MCF 10A (cell line): ENCODE measurements at places on chromosomes 7 and 10.

GRCh38 chr10:23096802-23097549 lies 1.6 kb downstream of the MSRB2 start:
- DNase-seq, result peak; percentile 76

- DNase-seq, result no peak
Measured at GRCh38 chr10:66811211-66811610, 114.6 kb upstream of the LRRTM3 start.

GRCh38 chr7:144474800-144475615 lies 71.5 kb upstream of the NOBOX start:
- DNase-seq, result no peak

GRCh38 chr10:70626056-70626455 lies 23.5 kb upstream of the PRF1 start:
- DNase-seq, result no peak

- no peak for DNase-seq
Measured at GRCh38 chr10:86265895-86266259, 100.7 kb downstream of the GRID1 start.

DNA sequence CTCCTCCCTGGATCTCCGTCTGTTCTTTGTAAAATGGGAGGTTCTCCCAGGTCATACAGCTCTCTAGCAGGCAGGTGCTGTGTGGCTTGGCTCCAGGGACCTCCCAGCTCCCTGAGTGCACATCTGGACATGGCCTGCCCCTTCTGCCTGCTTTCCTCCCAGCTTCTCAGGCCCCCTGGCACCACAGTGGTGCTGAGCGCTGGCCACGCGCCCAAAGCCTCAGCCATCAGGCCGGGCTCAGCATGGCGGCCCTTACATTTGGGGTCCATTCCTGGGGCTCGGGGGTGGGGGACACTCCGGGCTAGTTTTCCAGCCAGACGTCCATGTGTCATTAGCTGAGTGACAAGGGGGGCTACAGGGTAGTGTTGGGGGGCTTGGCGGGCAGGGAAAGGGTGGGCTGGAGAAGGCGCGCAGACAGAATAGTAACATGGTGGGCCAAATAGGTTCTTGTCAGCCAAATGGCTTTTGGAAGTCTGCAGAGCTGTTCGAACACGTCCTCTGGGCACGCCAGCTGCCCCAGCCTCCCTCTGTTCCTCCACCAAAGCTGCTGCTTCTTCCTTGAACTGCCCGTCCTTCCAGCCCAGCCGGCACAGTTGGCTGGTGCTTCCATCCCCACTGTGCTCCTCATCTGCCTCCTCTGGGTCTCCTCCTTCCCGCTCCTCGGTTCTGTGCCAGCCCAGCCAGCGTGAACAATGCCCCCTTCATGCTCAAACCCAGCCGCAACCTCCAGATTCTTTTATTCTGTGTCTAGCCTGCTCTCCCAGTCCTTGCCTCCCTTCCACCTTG lies 65.9 kb downstream of the GOLGA7B start:
- DNase-seq, result no peak

- DNase-seq, result no peak
Measured at GRCh38 chr7:133009426-133010252, 72.3 kb downstream of the CHCHD3 start.

DNA sequence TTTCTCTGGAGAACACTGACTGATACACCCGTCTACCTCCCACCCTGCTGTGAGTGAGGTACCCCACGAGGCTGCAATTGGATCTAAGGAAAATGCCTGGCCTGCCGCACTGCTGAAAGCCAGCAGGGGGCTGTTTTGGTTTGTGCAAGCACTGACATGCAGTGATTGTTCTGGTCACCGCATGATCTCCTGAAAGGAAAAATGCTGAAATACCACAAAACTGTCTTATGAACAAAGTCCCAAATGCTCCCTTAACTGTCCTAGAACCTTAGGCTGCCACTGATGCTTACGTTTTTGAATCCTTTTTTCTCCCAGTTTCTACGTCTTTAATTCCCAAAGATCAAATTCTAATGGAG lies 132.7 kb downstream of the JCAD start:
- DNase-seq, result peak; percentile 71

DNA sequence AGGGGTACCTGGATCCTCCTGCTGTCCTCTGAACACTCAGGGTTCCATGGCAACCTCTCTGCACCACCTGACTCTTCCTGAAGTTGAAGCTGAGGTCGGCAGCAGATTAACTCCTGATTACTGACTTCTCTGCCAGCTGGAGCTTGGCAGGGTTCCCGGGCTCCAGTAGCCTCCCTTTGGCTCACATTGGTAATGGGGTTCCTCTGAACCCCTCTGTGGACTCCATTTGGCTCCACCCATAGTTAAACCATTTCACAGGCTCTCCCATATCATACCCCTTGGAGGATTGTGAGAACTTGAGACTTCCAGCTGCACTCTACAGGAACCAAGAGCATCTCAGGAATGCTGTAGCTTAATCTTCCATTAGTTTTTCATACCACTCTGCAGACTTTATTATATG lies 292.5 kb downstream of the HDAC9 start:
- no peak for DNase-seq

DNA sequence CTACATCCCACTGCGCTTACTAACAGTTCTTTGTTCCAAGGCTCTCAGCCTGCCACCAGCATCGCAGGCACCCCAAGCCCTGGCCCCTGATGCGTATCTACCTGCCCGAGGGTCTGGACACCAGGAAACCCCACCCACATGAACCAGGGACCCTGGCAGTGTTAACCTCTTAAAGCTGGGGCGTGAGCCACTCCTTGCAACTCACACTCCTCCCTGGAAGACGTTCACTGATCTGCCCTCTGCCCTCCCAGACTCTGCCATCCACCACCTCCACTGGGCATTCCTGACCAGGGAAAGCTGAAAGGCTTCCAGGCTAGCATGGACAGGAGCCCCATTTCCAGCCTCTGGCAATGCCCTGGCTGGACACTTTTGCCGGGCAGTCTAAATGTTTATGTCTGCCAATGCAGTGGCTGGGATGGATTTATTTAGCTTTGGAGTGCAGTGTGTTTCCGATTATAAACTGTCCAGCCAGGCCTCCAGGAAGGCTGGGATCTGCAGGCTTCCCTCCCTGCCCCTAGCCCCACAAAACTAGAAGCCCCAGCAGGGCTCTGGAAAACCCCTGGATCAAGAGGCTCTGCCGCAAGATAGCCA lies 117.5 kb downstream of the NEURL1 start:
- DNase-seq, result no peak

DNA sequence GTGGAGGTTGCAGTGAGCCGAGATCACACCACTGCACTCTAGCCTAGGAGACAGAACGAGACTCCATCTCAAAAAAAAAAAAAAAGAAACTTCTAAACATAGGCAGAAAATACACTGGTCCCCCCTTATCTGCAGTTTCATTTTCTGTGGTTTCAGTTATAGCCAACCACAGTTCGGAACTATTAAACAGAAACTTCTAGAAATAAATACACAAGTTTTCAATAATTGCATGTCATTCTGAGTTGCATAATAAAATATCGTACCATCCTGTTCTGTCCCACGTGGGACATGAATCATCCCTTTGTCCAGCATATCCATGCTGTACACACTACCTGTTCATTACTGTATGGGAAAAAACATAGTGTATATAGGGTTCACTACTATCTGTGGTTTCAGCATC lies 8.0 kb downstream of the XRCC2 start:
- peak; percentile 47 for DNase-seq

DNA sequence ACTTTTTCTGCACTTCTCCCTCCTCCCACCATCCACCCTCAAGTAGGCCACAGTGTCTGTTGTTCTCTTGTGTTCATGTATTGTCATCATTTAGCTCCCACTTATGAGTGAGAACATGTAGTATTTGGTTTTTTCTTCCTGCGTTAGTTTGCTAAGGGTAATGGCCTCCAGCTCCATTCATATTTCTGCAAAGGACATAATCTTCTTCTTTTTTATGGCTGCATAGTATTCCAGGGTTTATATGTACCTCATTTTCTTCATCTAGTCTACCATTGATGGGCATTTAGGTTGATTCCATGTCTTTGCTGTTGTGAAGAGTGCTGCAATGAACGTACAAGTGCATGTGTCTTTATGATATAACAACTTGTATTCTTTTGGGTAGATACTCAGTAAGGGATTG lies 230.4 kb downstream of the ARL4A start:
- DNase-seq, result no peak

- DNase-seq, result no peak
Measured at GRCh38 chr10:102714621-102715455, at the start of gene SFXN2. TSS of gene SFXN2 (plus strand) at chr10:102714636. CDS start at chr10:102726637, 12,001 bp downstream.

DNA sequence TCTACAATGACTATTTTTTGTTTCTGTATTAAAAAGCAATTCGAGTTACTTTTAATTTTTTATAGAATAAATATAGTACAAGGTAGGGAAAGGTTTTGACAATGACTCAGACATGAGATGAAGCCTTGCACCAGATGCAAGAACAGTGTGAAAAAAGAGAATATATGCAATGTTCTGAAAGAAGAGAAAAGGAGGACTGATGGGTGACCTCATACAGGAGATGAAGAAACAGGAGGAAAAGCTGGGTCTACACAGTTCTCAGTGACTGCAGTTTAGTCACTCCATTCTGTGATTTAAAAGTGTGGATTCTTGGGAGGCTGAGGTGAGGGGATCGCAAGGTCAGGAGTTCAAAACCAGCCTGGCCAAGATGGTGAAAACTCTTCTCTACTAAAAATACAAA lies 38.3 kb upstream of the YAE1 start:
- DNase-seq, result no peak

GRCh38 chr7:134528749-134529148 lies 1.4 kb downstream of the AKR1B10 start:
- DNase-seq, result no peak

DNA sequence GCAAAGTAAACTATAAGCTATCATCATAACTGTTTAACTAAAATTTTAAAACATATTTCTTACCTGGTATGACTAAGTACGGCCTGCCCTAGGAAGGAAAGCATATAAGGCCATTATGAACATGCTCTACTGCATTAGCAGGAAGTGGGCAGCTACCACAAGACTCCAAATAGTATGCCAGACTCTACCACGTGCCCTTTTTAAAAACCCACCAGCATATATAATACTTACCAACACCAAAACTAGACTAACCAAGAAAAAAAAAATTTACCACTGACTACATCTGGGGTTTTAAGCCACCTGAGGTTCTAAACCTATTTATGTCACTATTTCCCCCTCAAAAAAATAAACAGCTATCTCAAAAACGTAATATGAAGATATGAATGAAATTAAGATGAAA lies 30.1 kb downstream of the NUDCD3 start:
- DNase-seq, result no peak

DNA sequence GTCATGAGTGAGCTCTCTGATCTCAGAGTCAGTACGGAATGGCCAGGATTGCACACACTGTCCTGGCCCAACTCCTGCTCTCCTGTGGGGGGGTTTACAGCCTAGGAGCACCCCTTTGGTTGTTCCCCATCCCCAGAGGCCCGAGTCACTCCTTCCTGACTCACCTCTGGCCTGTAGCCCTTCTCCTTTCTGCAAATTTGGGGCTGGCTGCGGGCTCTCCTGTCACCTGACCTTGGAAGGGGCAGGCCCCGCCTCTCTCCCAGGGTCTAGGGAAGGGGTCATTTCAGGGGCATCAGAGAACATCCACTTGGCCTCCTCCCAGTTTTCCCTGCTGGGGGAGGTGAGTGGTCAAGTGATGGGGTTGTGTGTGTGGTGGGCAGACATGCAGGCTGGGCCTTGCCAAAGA lies 1.7 kb downstream of the NYAP1 start:
- DNase-seq, result no peak

DNA sequence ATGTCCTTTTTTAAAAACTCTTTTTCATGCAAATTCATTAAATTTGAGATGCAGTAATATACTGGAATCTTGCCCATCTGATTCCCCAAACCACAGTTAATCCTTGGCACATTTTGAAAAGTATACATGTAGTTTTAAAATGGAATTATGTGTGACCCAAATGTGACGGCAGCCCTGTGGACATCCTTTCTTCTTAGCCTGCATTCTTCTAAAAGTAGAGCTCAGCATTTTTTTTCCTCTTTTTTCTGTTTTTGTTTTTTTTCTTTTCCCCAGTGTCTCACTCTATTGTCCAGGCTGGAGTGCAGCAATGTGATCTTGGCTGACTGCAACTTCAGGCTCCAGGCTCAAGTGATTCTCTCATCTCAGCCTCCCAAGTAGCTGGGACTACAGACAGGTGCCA lies 338.9 kb downstream of the GALNT17 start:
- no peak for DNase-seq

DNA sequence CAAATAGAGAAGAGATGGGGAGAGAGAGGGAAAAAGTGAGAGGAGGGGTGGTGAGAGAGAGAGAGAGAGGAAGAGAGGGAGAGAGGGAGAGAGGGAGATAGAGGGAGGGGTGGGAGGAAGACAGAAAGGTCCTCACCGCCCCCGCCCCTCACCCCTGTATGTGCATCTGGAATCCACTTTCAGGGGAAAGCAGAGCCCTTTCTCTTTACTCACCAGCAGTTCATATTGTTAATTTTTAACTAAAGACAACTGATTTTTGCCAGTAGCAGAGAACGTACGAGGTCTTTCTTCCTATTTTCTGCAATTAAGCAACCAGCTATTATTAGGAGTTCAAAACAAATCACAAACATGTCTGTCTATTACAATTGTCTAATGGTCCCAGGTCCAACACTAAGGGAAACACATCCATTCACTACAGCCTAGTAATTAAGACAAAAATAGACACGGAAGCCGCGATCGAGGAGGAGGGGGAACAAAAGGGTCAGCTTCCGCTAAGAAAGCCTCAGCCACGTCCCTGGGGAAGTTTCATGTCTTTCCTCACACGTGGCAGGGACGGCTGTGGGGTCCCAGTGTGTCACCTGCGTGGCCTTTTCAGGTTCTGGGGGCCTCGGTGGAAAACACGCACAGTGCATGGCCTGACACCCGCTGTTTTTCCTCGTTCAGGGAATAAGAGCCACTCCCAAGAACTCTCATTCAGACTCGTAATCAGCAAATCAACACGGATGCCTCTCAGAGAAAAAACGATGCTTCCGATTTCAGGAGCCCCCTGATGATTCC lies 572.0 kb downstream of the PTPRN2 start:
- DNase-seq, result no peak

DNA sequence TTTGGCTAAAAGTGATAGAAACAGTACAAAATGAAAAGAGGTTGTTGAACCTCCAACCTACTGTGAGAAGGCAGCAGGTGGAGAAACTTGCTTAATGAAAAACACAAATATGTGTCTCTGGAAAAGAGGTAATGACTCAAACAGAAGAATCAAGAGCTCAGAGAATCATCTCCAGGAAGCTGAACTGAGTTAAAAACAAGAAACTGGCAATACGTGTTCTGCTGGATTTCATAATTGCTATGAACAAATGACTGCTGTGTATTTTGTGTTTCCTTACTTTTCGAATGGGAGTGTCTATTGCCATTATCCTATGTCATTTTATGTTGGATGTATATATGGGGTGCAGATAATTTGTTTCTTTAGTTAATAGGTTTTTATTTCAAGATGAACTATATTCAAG lies 401.1 kb downstream of the DGKB start:
- DNase-seq, result no peak

DNA sequence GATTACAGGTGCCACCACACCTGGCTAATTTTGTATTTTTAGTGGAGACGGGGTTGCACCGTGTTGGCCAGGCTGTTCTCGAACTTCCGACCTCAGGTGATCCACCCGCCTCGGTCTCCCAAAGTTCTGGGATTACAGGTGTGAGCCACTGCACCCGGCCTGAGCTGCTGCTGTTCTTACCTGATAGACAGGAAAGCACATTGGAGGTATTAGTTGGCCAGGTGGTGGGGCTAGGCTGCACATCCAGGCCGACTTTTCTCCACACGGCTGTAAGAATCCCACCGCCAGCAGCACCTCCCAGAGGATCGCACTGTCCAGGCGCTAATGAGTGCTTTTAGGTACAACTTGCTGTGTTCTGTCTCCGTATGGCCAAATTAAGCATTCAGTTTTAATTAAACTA lies 112.6 kb downstream of the WDR37 start:
- DNase-seq, result no peak

- DNase-seq, result no peak
Measured at GRCh38 chr7:71349682-71350481, 217.9 kb downstream of the GALNT17 start.
